NCI-H2227 treated with DMSO at 0.1 percent for 48 hours (cell line): ENCODE measurements at places on chromosomes 1 and 21.

GRCh38 chr1:22553991-22554522 lies 9.2 kb upstream of the EPHA8 start:
- DNase-seq, result no peak

DNA sequence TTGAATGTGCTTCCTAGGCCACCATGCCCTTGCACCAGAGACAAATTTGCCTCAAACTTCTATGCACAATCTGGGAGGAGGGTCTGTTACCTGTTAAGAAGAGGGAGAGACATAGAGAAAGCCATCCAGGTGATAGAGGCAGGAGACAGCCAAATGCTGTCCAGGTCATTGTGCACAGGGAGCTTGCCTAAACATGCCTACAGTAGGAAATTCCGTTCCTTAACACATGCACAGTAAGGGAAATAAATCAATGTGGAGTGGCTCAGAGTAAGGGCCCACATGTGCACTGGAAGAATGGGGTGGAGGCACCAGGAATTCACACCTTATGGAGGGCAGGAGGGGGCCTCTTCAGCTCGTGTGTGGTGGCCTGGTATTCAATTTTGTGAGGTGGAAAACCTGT lies 19.5 kb upstream of the CREG1 start:
- no peak for DNase-seq

DNA sequence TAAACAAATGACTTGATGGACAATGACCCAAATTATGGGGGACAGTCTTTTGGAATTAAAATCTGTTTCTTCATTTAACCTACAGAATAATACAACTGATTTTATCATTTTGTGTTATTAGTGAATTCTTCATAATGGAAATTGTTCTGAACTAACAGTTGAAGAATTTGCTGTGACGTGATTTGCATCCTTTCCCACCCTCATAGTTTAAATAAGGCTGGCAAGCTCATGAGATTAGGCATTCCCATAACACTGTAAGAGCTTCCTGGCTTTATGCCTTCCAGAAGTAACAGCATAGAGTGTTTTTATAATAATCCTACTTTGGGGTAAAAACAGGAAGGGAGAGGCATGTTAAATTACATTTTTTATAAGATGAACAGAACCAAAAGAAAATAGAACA lies 95.7 kb downstream of the ATP6V1G3 start:
- DNase-seq, result no peak

- no peak for DNase-seq
Measured at GRCh38 chr1:82775406-82776000, 974.8 kb downstream of the ADGRL2 start.

DNA sequence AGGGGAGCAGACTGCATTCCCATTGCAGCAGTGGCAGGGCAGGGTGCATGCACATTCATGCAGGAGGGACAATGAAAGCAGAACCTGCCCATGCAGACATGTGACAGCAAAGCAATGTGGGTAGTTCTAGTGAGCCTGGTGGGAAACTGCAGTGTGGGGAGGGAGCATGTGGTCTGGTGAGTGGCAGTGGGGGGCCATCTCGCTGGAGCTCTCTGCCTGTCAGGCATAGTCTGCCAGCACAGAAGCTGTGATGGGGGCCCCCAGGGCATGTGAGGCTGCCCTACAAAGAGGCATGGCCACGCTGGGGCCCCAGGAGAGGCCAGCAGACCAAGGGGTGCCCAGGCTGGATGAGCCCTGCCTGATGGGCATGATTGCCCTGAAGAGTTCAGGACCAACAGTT lies 579.7 kb downstream of the PTPRC start:
- DNase-seq, result no peak

DNA sequence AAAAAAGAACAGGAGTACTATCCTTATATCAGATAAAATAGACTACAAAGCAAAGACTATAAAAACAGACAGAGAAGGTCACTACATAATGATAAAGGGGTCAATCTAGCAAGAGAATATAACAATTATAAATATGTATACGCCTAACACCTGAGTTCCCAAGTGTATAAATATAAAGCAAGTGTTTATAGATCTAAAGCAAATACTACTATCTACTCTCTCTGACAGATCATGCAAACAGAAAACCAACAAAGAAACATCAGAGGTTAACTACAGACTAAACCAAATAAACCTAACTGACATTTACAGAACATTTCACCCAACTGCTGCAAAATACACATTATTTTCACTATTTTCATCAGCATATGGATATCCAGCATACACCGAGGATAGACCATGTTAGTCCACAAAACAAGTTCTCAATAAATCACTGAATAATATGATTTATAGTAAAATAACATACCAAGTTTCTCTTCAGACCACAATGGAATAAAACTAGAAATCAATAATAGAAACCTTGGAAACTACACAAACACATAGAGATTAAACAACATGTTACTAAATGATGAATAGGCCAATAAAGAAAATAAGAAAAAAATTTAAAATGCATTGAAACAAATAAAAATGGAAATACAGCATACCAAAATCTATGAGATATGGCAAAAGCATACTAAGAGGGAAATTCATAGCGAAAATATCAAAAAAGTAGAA lies 22.7 kb downstream of the UCHL5 start:
- no peak for DNase-seq

DNA sequence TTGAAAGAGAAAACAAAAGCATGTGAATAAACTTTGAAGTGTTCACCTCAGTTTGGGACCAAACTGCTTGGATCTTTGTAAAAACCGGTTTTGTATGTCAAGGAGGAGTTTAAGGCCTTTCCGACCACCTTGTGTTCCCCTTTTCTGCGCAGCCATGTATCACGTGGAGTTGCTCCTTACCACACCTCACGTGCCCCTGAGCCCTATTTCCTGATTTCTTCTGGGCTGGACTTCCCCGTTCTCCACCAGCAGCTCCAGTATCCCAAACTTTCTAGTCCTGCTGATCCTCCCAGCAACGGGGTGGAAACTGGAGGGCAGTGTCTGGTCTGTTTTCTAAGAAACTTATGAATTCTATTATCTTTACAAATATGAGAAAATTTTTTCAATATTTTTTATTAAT lies 1.6 kb upstream of the SH3D21 start:
- no peak for DNase-seq

GRCh38 chr1:210291081-210291764 lies 37.5 kb upstream of the HHAT start:
- DNase-seq, result no peak

DNA sequence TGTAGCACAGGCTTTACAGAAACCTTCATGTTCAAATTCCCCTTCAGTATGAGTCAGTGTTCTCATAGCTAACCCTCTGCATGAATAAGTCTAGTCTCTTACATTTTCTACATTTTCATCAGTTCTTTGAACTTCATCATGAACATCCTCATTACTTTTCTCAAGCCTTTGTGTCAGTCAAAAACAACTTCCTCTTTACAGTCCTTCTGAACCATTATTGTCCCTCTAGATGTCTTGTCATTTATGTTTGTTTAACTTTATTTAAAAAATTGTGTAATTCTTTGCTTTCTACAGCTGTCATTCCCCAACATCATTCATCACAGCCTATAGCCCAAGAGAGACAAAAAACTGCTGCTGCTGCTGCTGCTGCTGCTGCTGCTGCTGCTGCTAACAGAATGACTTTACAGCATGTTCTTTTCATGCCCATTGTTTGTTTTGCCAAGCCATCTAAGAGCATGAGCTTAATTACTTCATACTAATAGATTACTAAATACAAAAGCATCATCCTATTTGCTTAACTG lies 133.1 kb downstream of the LRRC40 start:
- DNase-seq, result no peak

DNA sequence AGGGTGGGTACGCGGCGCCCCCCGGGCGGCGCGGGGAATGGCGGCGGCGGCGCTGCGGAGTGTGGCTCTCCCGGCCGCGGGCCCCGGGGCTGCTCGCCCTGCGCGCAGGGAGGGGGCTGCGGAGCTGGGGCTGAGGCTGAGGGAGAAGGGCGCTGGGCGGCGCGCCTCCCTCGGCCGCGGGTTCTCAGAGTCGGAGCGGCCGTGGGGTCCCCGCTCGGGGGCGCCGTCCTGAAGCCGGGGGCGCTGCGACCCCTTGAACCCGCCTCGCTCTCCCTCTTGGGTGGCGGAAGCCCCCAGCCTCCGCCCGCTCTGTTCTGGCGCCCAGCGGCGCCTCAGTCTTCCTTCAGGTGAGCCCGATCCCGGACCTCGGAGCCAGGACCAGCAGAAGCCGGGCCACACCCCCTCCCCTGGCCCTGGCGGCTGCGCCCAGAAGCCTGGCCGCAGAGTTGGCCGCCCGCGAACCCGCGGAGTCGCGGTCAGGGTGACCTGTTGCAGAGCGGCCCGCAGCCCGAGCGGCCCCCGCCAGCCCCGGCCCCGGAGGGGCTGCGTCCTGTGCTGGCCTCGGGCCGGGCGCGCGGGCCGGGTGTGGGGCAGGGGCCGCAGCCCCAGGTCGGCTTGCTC lies 532 bp downstream of the RALGPS2 start:
- no peak for DNase-seq

DNA sequence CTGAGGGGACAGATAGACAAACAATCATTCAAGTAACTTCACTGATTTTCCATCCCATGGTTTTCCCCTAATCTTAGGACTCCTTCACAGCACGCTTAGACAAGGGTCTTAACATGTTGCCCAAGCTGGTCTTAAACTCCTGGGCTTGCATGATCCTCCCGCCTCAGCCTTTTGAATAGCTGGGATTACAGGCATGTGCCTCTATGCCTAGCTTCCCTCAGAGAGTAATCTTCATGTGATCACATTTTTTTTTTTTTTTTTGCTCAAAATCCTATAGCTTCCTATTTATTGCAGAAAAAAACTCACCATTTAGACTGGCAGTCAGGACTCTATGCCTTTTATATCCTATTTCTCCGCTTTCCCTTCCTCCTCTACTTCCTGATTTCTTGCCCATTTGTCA lies 90.4 kb upstream of the DPH5 start:
- no peak for DNase-seq

- DNase-seq, result no peak
Measured at GRCh38 chr1:98651116-98651632, 10.3 kb upstream of the SNX7 start.

DNA sequence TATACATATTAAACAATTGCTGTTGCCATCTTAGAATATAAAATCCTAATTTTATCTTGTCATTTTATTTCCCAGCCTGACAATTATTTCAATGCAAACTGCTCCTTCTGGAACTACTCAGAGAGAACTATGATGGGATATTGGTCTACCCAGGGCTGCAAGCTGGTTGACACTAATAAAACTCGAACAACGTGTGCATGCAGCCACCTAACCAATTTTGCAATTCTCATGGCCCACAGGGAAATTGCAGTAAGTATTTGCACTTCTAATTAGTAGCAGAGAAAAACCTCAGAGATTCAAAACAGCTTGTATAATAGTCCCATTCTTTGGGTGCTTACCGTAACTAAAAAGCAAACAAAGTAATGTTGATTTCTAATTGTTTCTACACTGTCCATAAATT lies 167.2 kb downstream of the ADGRL2 start:
- no peak for DNase-seq

DNA sequence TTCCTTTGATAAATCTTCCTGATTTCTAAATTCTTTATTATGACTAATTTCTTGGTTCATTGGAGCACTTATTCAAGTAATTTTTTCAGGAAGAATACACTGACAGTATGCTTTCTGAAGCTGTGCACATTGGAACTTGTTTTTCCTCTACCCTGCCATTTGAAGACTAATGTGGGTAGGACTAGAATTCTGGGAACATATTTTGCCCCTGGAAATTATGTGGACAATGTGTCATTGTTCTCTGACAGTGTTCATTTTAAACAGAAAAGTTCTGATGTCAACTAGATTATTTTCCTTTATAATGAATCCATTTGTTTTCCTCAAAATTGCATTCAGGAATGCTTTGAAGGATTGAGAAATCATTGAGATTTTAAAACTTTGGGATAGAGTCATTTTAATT lies 34.8 kb upstream of the ST6GALNAC5 start:
- DNase-seq, result no peak

- DNase-seq, result no peak
Measured at GRCh38 chr1:68328490-68328889, 96.2 kb upstream of the WLS start.

GRCh38 chr1:170377896-170378634 lies 153.9 kb upstream of the GORAB start:
- no peak for DNase-seq

DNA sequence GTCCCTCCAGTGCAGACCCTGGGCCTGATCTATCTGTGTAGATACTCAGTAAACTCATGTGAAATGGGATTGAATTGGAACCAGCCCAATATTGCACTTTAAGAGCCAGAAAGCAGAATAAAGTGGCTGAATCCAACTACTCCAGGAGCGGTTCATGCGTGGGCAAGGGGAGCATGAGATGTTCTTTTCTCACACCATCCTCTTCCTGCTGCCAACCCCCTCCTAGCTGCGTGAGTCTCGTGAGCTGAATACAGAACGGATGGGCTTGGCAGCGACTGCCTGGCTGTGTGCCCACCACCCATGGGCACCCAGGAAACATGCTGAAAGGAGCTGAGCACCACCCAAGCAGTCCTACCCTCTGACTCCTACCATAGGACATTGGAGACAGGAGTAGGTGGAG lies 128.3 kb downstream of the ELAVL4 start:
- no peak for DNase-seq

- DNase-seq, result no peak
Measured at GRCh38 chr1:68228851-68229250, 3.5 kb downstream of the WLS start.

GRCh38 chr1:5742801-5743200 lies 249.4 kb downstream of the NPHP4 start:
- DNase-seq, result no peak

DNA sequence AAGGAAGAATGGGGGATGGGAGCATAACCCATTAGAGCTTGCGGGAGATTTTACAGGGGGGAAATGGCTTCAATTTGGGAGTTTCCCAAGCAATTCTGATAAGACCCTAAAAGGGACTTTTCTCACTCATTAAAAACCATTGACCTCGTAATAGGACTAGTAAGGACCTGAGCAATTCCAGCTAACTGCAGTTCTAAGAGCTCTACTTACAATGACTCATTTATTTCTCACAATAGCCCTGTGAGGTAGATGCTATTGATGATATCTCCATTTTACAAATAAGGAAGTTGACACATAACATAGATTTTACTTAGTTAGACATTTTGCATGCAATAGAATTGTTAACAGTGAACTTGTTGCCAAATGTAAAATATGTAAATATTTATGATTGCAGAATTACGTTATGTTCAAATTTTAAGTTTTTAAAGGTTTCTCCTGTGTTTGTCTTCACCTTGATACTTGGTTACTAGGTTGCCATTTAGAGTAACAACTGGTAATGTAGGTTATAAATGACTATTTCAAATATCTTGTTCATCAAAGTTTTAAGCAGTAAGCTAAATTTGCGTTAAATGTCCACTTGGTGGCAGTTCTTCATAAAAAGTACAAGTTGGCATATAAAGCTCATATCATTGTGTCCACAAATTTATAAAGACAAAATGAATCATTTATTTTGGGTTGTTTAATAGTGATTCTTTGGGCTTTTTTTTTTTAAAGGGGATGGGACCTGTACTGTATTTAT lies 182.0 kb downstream of the PLA2G4A start:
- DNase-seq, result no peak

DNA sequence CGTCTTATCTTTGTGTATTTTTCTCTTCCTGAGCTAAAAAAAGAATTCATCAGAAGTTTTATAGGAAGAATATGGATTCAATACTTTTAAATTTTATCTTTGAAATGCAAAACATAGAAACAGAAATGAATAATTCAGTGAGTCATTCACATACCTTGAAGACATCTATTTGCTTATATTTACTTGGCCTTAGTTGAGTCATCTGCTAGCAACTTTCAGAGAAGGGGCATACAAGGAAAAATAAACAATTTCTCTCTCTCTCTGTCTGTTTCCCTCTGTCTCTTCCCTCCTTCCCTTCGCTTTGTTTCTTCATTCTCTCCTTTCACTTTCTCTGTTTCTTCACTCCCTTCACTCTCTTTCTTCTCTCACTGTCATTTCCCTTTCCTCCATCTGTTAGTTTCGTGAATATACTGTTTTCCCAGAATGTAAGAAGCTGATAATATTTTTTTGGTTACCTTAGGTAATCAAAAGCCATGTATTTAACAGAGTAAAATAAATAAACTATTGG lies 477.2 kb downstream of the BRINP3 start:
- no peak for DNase-seq
